ENCODE measurements at places on chromosomes 4 and X. TPM values are rescaled to one million over a fixed set of nuclear protein-coding genes. Genes with fewer than 3 reads are reported as not detected.

GRCh38 chr4:74316397-74316796 lies 8.1 kb downstream of the EPGN start:
- no peak for DNase-seq
- peaks cover 3% of the 10 kb centered on the region for H3K4me1 ChIP-seq
- no peak overlapping the region for H3K27ac ChIP-seq
- H3K4me3 ChIP-seq = no peak overlapping the region
- no peaks in the 10 kb centered on the region for H3K27me3 ChIP-seq

DNA sequence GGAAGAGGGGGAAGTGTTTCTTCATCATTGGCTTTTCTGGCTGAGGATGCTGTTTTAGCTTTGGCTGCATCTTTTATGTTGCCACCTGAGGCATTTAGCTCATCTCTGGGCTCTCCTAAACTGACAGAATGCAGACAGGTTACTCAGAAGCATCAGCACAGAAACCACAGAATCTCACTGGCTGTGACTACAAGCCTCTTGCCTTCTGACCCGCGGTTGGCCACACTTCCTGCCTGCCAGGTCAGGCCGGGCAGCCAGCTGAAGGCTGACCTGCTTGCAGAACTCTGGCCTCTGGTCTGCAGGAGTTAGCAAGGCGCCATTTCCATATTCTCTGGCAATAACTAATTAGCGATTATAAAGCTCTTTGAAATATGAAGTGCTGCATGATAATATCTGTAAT lies 366.5 kb downstream of the MID1IP1 start:
- DNase-seq = no peak
- no peak overlapping the region for H3K4me3 ChIP-seq
- H3K27me3 ChIP-seq = peaks cover 10% of the 10 kb centered on the region
- H3K36me3 ChIP-seq = no peaks in the 10 kb centered on the region

DNA sequence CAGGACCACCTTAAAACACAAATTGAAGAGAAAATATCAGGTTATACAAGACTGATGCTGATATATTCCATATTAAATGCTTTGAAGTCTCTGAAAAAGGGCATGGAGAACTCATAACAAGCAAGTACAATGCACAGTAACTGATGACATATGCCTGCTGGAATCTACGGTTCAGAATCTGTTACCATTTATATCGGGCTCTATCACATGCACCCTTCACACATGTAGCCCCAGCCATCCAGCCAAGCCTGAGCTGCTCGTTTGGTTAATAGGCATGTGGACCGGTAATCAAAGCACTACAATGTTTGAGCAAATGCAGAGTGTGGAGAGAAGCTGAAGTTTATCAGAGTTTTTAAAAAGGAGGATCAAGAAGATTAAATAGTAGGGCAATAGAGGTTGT lies 11.8 kb downstream of the COMMD8 start:
- no peak overlapping the region for H3K27ac ChIP-seq
- H3K27me3 ChIP-seq = no peaks in the 10 kb centered on the region
- no peak for DNase-seq
- no peaks in the 10 kb centered on the region for H3K4me1 ChIP-seq

DNA sequence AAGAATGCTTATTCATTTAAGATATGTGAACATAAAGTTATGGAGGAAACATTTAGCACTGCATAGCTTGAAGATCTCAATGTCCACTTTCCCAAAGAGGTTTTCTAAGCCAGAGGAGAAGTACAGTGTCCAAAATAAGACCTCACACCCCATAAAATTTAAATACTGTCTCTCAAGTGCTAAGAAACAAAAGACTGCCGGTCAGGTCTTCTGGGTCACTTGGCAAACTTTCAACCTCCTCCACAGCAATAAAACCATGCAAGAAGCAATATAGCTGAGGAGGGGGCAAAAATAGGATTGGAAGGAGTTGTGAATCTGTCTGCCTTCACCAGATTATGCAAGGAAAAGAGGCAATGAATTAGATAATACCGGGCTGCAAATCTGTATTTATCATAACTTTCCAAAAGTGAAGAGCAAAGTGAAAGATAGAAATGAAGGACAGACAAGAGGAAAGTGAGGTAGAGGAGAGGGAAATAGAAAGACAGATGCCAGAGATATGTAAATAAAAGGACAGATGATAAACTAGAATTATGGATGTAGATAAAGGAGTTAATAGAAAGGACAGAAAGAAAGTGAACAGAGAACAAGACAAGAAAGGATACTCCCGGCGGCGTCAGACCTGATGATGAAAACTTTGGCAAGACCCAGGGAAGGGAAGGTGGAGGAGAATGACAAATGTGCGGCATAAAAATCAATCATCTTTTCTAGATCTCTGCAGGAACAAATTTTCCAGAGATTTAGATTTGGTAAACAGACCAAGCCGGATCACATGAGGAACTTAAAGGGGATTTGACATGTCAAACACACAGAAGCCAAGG lies 152.7 kb upstream of the FAM241A start:
- H3K4me3 ChIP-seq = no peak overlapping the region
- DNase-seq = no peak
- H3K36me3 ChIP-seq = no peaks in the 10 kb centered on the region
- H3K4me1 ChIP-seq = peaks cover 5% of the 10 kb centered on the region
- no peaks in the 10 kb centered on the region for H3K27me3 ChIP-seq
- H3K27ac ChIP-seq = no peak overlapping the region

GRCh38 chr4:57410331-57411052 lies 300.3 kb upstream of the IGFBP7 start:
- H3K27me3 ChIP-seq = no peaks in the 10 kb centered on the region
- H3K4me3 ChIP-seq = no peak overlapping the region
- no peaks in the 10 kb centered on the region for H3K36me3 ChIP-seq
- no peak for DNase-seq
- no peak overlapping the region for H3K27ac ChIP-seq

- H3K4me3 ChIP-seq = no peak overlapping the region
- H3K27ac ChIP-seq = no peak overlapping the region
- peaks cover 3% of the 10 kb centered on the region for H3K4me1 ChIP-seq
- H3K27me3 ChIP-seq = peaks cover under 1% of the 10 kb centered on the region
- H3K36me3 ChIP-seq = no peaks in the 10 kb centered on the region
Observed at GRCh38 chr4:682490-683172, 6.3 kb downstream of the SLC49A3 start.

GRCh38 chr4:75432683-75433082 lies 81.5 kb downstream of the RCHY1 start:
- DNase-seq = no peak
- no peaks in the 10 kb centered on the region for H3K27me3 ChIP-seq
- H3K4me1 ChIP-seq = no peaks in the 10 kb centered on the region
- H3K36me3 ChIP-seq = no peaks in the 10 kb centered on the region

DNA sequence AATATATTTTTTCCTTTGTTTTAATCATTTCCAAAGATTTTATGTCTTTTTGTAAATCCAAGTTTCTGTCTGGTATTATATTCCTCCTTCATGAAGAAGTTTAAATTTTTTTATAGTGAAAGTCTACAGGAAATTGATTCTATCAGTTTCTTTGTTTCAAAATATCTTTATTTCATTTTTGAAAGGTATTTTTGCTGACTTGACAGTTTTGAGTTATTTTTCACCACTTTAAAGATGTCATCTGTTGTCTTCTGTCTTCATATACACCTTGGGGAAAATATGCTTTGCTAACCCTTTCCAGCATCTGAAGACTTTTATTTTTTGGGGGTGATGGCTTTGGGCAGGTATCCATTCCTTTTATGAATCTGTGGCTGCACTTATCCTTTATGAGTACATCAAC lies 164.4 kb upstream of the EPHA5 start:
- no peaks in the 10 kb centered on the region for H3K27me3 ChIP-seq
- H3K36me3 ChIP-seq = no peaks in the 10 kb centered on the region
- no peak overlapping the region for H3K4me3 ChIP-seq
- H3K27ac ChIP-seq = no peak overlapping the region

GRCh38 chr4:3112609-3113469 lies 38.4 kb downstream of the HTT start:
- H3K27ac ChIP-seq = no peak overlapping the region
- DNase-seq = no peak
- H3K27me3 ChIP-seq = no peaks in the 10 kb centered on the region
- H3K36me3 ChIP-seq = peaks cover 7% of the 10 kb centered on the region

DNA sequence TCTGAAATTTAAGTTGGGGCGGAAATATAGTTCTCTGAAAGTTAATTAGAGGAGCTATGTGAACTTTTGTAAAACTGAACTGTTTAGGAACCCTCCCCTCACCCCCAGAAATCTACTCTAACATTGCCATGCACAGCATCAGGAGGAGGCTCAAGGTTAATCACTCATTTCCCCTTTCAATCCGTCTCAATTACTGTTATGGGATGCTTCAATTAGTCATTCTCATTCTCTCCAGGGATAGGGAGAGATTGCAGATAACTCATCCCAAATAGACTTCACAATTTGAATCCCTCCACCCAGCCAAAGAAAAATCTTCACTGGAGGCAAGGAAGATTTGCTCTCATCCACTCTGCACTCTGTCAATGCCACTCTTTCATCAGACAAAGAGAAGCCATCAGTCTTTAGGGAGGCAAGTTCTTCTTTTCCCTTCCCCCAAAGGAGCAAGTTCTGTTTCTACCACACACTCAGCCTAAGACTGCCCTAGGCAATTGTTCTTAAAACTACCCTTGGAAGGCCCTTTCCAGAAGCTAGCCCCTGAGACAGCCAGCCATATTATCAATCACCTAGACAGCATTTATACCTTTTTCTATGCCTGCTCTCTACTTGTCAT lies 140.4 kb downstream of the SLC10A7 start:
- H3K27me3 ChIP-seq = no peaks in the 10 kb centered on the region
- H3K27ac ChIP-seq = peak overlapping the region; percentile 94
- H3K4me1 ChIP-seq = peaks cover 46% of the 10 kb centered on the region
- peaks cover 3% of the 10 kb centered on the region for H3K36me3 ChIP-seq
- H3K4me3 ChIP-seq = no peak overlapping the region

GRCh38 chrX:153650959-153651358 lies 4.0 kb downstream of the DUSP9 start:
- peaks cover 17% of the 10 kb centered on the region for H3K27me3 ChIP-seq
- peak overlapping the region; percentile 29 for H3K27ac ChIP-seq
- H3K4me1 ChIP-seq = peaks cover 8% of the 10 kb centered on the region
- H3K4me3 ChIP-seq = no peak overlapping the region
- DNase-seq = no peak

- no peaks in the 10 kb centered on the region for H3K27me3 ChIP-seq
- no peaks in the 10 kb centered on the region for H3K36me3 ChIP-seq
- H3K4me1 ChIP-seq = peaks cover 12% of the 10 kb centered on the region
- no peak overlapping the region for H3K27ac ChIP-seq
- no peak overlapping the region for H3K4me3 ChIP-seq
- no peak for DNase-seq
Observed at GRCh38 chr4:125235971-125236370, 78.8 kb upstream of the FAT4 start.

DNA sequence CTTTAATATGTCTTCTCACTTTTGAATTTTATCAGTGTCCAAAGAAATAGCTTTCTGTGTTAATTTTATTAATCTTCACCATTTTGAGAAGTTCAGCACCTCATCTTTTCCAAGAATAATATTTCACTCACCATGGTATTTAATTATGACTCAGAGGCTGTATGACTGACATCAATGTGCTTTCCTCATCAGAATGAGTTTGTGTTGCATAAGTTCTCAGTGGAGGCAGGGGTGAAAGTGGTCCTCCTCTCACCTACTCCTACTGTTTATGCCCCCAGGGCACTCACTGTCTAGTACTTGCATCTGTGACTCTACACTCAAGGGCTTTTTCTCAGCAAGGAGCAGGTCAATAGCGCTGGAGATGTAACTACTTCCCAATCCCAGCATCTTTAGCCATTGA lies 905.3 kb upstream of the INTU start:
- no peak for DNase-seq
- no peaks in the 10 kb centered on the region for H3K4me1 ChIP-seq
- H3K36me3 ChIP-seq = no peaks in the 10 kb centered on the region
- no peak overlapping the region for H3K27ac ChIP-seq
- H3K4me3 ChIP-seq = no peak overlapping the region

- peaks cover 10% of the 10 kb centered on the region for H3K36me3 ChIP-seq
- H3K4me1 ChIP-seq = peaks cover 17% of the 10 kb centered on the region
- H3K27ac ChIP-seq = peak overlapping the region; percentile 21
- no peak overlapping the region for H3K4me3 ChIP-seq
Observed at GRCh38 chr4:184514121-184514988, 40.0 kb upstream of the IRF2 start.

GRCh38 chrX:97416461-97416860 lies 532.8 kb downstream of the RPA4 start:
- no peaks in the 10 kb centered on the region for H3K4me1 ChIP-seq
- no peak overlapping the region for H3K4me3 ChIP-seq
- DNase-seq = no peak
- peaks cover 14% of the 10 kb centered on the region for H3K36me3 ChIP-seq

DNA sequence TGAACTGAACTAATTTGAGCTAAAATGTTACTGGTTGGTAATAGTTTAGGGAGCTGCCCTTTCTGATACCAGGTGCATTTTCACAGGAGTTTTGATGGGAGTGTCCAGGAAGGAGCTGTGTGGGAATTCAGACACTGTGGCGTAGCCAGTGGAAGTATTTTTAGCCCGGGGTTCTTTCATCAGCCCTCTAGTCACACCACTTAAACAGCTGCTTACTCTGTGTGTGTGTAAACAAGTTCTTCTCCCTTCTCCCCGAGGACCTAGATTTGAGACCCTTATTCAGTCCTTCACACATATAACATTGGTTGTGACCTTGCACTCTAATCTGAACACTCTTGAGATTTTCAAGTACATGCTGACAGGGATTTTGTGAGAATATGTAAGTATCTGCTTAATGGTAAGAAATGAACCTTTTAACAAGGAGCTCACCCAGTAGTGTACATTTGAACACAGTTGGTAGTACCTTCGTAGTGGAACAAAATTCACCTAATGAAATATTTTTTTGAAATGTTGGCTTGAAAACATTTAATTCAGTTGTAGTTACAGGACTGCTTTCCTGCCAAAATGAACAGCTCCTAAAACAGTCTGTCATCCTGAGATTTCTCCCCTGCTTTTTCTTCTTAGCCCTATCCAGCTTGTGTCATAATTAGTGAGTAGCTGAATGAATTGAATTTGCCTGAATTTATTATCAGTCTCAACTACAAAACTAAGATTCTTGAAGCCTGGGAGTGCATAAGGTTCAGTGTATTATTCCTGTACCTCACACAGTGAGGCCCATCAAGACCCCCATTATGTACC lies 61.8 kb downstream of the BMPR1B start:
- H3K27ac ChIP-seq = peak overlapping the region; percentile 4
- peaks cover 7% of the 10 kb centered on the region for H3K4me1 ChIP-seq
- DNase-seq = no peak
- H3K27me3 ChIP-seq = no peaks in the 10 kb centered on the region
- H3K36me3 ChIP-seq = no peaks in the 10 kb centered on the region

- H3K27me3 ChIP-seq = no peaks in the 10 kb centered on the region
- no peak for DNase-seq
- H3K4me1 ChIP-seq = no peaks in the 10 kb centered on the region
Observed at GRCh38 chr4:32133734-32134133, 1413.6 kb downstream of the PCDH7 start.

The SHISA3 gene
- total RNA-seq = 24.2 TPM

The FGF2 gene
- total RNA-seq = 14.6 TPM

The ARR3 gene
- not detected for total RNA-seq

The MAGEA4 gene
- total RNA-seq = not detected

The VEGFC gene
- 3.1 TPM for total RNA-seq

The MMRN1 gene
- 10.7 TPM for total RNA-seq

The NOCT gene
- 14.1 TPM for total RNA-seq

The IL21 gene
- not detected for total RNA-seq

The FGF5 gene
- not detected for total RNA-seq

All from neural crest cell (in vitro differentiated cells).